ENCODE measurements at places on chromosomes 3 and 15.

DNA sequence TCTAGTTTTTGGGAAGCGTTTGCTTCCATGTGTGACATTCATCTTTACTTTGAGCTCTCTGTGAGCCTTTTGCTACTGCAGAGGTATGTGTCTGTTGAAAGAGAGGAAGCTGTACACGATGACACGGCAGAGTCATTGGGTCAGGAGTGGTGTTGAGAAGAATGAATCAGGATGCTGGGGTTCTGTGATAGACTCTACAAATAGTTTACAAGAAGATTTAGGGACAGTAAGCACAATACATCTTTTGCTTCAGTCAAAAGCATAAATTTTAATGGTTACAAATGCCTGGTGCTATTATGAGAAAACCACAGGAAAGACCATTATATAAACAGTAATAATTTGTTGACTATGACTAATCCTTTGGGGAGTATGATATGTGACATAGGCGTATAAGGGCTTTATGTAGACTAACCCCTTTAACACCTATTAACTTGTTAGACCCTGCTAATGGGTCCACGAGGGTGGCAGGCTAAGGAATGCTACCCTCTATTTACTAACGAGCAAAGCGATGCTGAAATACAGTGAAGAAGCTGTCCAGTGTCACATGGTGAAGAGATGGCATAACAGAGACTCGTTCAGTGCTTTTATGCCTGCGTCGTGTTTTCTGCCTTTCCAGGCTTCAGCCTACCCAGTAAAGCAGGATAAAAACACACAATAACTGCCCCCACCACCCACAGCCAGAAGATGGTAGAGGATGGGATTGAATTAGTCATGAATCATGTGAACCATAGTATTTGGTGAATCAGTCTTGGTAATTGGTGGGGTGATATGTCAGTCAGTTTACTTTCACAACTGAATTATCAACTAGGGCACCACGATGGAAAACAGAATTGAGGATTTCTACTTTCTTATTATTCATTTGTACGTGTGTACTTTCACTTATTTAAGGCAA lies 118.8 kb downstream of the LPP start:
- peak; percentile 79 for DNase-seq

- no peak for DNase-seq
These were observed 8.9 kb downstream of the ST3GAL6 start for GRCh38 chr3:98772022-98772421.

- no peak for DNase-seq
These were observed 348.3 kb downstream of the CGGBP1 start for GRCh38 chr3:87710511-87710910.

DNA sequence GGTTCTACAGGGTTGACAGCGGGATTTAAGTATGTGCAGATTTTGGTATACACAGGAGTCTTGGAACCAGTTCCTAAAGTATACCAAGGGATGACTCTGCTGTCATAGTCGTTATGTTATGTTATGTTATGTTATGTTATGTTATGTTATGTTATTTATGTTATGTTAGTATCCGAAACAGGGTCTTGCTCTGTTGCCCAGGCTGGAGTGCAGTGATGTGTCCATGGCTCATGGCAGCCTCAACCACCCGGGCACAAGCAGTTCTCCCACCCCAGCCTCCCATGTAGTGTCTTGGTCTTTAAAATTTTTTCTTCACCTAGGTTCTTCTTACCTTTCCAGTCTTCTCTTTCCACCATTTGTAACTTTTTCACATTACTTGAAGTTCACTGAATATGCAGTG lies 21.7 kb downstream of the PPP4R2 start:
- DNase-seq = no peak

- no peak for DNase-seq
These were observed 42.1 kb downstream of the ZBTB38 start for GRCh38 chr3:141410408-141410807.

DNA sequence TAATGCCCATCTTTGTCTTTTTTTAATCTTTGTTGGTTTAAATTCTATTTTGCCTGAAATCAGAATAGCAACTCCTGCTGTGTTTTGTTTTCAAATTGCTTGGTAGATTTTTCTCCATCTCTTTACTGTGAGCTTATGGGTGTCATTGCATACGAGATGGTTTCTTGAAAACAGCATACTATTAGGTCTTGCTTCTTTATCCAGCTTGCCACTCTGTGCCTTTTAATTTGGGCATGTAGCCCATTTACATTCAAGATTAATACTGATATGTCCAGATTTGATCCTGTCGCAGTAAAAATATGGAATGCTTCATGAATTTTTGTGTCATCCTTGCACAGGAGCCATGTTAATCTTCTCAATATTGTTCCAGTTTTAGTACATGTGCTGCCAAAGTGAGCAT lies 316.6 kb downstream of the CGGBP1 start:
- DNase-seq = no peak

DNA sequence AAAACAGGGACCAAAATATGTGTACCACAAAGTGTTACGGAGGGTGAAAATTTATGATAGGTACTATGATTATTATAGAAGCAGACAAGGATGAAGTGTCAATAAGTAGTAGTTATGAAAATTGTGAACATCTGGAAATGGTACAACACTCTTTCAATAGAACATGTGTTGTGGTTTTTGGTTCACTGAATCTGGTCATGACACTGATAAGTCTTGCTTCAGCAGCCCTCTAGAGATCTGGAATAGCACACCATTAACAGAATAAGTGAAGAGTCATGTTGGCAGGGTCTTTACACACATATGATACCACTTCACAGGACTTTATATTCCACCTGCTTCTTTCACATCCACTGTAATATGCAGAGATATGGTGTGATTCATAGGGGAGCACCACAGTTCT lies 985.2 kb upstream of the SEMA6D start:
- no peak for DNase-seq

- DNase-seq = no peak
These were observed 231.0 kb upstream of the ATP11B start for GRCh38 chr3:182562274-182562673.

DNA sequence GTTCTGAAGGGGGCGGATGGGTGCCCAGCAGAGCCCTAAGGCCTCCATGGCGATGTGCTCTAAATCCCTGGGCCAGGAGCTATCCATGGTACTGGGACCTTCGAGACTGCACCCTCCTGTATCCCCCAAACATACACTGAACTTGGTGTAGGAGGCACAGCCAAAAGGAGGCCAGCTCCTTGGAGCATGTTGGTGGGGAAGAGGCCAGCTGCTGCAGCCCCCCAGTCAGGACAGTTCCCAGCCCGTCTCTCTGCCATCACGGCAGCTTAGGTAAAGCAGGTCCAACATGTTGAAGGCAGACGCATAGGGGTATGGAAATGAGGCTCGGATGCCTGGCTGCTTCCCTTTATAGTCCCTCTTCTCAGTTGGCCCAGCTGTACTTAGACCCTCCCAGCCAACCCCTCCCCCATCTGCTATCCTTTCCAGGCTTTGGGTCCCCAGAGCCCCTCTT lies 1.8 kb downstream of the CAMKV start:
- peak; percentile 11 for DNase-seq

- DNase-seq = no peak
These were observed 161.4 kb downstream of the CHST2 start for GRCh38 chr3:143280984-143281383.

- peak; percentile 81 for DNase-seq
These were observed 1.5 kb upstream of the TNK2 start for GRCh38 chr3:195909644-195910498.

All from inflammatory macrophage (primary cell).